Type B pancreatic cell (in vitro differentiated cells): ENCODE measurements at places on chromosomes 7 and 10.
A peak's percentile ranks its signal among the peaks of the same experiment; 100 is the strongest.

- DNase-seq: peak; percentile 72
Observed at GRCh38 chr7:93921607-93922566, at the start of gene GNG11. TSS of gene GNG11 (plus strand) at chr7:93921735. CDS start at chr7:93922138, 403 bp downstream.

DNA sequence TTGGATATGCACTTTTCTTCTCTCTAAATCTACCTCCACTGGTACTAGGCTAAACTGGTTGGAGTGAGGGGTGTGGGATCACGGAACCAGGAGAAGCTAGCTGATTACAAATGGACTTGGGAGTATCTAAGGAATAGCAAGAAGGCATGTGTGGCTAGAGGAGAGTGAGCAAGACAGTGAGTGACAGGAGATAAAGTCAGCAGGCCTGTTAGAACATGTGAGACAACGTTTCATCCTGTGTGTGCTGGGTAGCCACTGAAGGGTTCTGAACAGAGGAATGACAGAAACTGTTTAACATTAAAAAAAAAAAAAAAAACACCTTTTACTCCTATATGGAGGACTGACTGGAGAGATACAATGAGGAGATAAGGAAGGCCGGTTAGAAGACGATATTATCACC, 51.7 kb downstream of the ZNF438 start:
- no peak for DNase-seq

- DNase-seq: peak; percentile 73
Observed at GRCh38 chr7:33904681-33905388, 504 bp upstream of the BMPER start.

DNA sequence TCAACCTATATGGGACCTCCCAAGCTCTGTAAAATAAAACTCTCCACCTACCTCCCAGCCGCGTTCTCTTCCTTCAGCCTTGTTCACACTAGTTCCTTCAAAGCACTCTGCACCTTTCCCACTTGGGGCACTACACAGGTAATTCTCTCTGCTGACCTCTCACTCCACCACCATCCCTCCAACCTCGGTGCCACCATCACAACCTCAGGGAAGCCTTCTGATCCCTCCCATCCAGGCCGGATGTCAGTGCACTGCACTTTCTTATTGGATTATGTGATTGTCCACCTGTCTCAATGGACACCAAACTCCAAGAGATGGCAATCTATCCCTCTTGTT, 7.0 kb downstream of the LARP4B start:
- DNase-seq: no peak

GRCh38 chr10:43117031-43117776, 21.0 kb upstream of the CSGALNACT2 start:
- no peak for DNase-seq

DNA sequence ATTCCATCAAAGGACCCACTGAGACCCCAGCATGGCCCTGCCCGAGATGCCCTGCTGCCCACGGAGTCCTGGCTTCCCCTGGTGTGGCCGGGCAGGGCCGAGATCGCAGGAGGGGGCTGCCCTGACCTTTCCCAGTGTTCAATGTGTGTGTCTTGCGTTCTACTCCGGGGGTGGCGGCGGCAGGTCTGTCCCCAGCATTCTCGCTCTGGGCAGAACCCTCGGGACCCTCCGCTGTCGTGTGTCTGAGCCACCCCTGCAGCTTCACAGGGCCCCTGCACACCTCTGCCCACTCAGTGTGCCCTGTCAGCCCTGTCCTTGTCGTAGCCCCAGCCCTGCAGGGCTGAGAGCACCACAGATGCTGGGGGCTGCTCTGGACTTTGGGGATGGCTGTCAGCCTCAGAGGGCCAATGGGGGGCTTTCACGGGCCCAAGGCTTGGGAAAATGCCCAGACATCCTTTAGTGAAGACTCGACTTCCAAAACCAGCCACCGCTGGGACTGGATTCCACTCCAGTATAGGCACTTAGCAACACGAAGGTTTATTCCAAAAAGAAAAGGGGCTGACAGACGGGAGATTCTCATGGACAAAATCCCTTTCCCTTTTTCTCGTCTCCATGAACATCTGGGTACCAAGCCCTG, 30.0 kb upstream of the KNDC1 start:
- DNase-seq: no peak

DNA sequence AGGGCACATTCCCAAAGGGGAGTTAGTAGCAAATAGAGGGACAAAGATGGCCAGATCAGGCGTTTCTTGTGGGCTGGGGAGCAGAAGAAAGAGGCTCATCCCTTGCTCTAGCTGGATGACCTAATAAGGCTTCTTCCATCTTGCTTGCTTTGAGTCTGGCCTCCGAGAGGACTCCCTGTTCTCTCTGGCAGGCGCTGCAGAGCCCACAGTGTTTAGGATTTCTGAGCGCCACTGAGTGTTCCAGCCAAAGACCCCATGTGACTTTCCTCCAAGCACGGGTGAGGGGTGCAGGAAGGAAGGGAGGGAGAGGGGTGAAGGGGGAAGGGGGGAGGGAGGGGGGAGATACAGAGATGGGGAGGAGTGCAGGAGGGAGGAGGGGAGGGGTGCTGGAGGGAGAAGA, 203.8 kb upstream of the SVIL start:
- DNase-seq: no peak

DNA sequence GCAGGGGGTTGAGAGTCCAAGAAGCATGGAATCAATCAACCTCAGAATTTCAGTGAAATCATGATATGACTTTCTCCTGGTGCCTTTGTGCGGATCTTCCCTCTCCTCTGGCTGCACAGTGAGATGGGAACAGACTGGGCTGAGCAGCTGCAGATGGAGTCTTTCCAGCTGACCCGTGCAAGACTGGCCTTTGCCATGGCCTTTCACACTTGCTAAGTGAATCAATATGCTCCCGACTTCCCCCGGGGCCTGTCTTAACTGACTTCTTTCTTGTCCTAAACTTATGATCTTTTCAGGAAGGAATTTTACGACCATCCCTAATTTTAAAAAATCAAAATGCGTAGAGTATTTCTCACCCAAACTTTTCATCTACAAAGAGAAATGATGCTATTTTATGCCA, 469.9 kb downstream of the GALNT17 start:
- DNase-seq: no peak

- no peak for DNase-seq
Observed at GRCh38 chr7:73351447-73352167, 23.6 kb downstream of the FKBP6 start.

GRCh38 chr7:79598351-79598750, 144.9 kb upstream of the MAGI2 start:
- DNase-seq: no peak
